Right lung (tissue), 10 donors: ENCODE measurements at places on chromosomes 2 and 18. TPM values are rescaled to one million over a fixed set of nuclear protein-coding genes. Genes with fewer than 3 reads are reported as not detected.

- DNase-seq, result no peak
These were observed 66.9 kb downstream of the CDH20 start for GRCh38 chr18:61400016-61400635.

- DNase-seq, result no peak
These were observed 48.6 kb upstream of the ID2 start for GRCh38 chr2:8633186-8633734.

DNA sequence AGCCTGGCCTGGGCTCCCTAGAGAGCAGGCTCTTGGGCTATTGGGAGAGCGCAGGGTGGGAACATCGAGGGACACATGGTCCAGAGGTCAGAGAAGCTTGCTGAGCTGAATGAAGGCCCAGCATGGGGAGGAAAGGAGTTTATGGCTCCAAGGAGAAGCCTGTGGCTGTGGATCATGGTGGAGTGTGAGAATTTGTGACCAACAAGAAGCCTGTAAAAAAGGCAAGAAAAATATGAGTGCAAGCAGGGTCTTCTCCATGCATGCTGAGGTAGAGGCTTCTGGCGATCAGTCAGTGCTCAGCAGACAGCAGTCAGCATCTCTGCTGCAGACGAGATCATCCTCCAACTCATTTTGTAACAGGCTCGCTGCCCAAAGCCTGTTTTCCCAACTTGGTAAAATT, 1.3 kb upstream of the SCYGR3 start:
- no peak for DNase-seq

GRCh38 chr18:8937160-8938094, 165.1 kb upstream of the NDUFV2 start:
- DNase-seq, result no peak

GRCh38 chr2:96163415-96163767, 18.2 kb upstream of the DUSP2 start:
- DNase-seq, result no peak

DNA sequence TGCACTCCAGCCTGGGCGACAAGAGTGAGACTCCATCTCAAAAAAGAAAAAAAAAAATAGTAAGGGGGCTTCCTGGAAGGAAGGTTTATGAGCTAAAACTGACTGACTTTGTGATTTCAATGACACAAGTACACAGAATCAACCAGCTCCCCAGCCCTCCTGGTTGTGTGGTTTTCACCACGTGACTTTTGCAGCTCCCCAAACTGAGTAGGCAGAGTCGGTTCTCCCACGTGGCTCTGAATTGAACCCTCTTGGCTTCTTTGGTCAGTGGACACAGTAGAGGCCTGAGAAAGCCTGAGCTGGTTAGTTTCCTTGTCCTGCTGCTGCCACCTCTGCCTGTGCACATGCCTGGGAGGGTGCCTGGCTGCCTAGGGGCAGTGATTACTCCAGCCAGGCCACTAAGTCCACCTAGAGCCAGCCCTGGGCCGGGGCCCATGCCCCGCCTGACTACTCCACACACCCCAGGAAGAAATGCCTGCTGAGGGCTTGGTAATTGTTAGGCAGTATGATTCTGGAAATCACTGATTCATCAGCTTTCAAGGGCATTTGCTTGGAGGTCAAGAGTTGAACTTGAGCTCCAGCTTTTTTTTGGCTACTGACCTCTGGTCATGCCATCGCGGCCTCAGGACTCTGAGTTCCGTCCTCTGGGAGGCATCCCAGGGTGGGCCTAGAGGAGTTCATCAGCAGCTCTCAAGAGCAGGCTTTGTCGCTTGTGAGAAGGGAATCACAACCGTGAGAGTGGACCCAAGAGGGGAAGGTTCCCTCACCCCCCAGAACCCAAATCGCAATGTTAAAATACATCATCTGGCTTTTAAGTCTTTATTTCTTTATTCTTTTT, 431.9 kb upstream of the HS6ST1 start:
- no peak for DNase-seq

UGT1A10 gene
- polyA plus RNA-seq, result not detected

DNA sequence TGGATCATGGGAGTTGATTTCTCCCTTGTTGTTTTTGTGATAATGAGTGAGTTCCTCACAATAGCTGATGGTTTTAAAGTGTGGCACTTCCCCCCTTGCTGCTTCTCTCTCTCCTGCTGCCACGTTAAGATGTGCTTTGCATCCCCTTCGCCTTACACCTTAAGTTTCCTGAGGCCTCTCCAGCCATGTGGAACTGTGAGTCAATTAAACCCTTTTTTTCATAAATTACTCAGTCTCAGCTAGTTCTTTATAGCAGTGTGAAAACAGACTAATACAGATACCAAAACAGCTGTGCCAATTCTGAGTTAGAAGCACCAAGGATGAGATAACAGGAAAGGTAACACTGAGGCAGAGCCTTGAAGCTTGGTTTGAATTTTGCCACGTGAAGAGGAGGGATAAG, 44.7 kb downstream of the ITSN2 start:
- DNase-seq, result no peak

APOB gene
- 0.09 TPM for polyA plus RNA-seq

- no peak for DNase-seq
These were observed 489.6 kb upstream of the SPRED2 start for GRCh38 chr2:65922030-65922429.

MROH2A gene
- 0.55 TPM for polyA plus RNA-seq

DNA sequence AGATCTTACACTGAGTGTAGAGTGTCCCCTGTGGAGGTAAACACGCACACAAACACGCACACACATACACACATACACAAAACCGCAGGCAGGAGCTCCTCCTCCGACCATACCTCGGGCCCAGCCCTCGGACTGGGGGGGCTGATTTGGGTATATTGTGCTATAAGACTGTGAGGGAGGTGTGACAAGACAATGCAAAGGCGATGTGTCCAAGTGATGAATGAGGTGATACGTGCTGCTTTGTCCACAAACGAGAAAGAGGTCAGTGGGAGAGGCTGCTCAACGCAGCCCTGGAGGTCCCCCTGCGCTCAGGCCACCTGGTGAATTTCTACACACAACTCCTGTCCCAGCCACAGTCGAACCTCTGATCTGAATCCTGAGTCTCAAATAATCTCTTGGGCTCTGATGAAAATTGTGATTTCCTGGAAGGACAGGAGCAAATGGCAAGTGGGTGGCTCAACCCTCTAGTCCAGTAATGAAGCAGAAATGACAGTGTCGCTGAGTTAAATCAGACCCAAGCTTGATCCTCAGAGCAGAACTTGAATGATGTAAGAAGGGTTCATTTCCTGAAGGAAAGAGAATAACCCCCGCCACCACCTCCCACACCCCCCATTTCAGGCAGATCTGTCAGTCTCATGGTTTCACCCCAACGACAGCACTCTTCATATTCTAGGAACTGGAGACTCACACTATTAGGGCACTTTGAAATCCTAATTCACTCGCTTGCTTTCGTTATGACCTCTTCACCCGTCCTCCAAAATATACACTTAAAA, 48.9 kb upstream of the ASXL2 start:
- DNase-seq, result no peak

LTBP1 gene
- polyA plus RNA-seq, result 37.7 TPM

SLC11A1 gene
- 0.73 TPM for polyA plus RNA-seq

CHCHD5 gene
- polyA plus RNA-seq, result 19.8 TPM

- no peak for DNase-seq
These were observed 70.3 kb upstream of the NOSTRIN start for GRCh38 chr2:168732100-168732499.

DNA sequence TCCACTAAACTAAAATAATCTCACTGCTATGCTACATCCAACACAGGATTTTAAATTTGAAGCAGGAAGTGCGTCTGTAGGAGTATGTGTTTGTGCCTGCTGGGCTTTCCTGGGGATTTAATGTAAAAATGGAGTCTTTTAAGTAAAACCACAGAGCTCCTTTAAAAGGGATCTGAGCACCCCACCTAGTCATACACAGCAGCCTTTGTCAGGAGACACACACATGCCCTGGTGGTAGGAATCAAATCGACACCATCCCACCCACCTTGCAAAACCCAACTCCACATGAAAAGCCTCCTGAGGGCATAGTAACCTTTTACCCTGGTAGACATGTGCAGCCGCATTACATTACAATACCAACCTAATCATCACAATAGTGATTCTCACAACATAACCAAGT, 29.1 kb downstream of the UXS1 start:
- no peak for DNase-seq

CYRIA gene
- 14.2 TPM for polyA plus RNA-seq

DNA sequence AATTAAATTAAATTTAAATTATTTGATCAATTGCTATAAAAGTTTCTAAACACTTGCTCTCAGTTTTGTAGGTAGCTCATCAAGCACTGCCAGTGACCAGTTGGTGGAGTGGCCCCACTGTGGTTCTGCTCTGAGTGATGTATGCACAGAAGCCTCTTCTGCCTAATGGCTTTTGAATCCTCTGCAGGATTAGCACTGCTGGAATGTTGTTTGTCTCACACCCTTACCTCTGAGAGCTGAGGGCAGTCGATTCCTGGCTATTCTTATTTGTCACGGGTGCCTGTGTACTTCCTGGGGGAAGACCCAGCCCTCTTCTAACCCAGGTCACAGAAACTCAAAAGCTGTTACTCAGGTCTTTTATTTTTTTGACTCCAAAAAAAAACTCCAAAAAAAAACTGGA, 9.5 kb downstream of the CAPN14 start:
- no peak for DNase-seq

GBX2 gene
- polyA plus RNA-seq, result not detected

DNA sequence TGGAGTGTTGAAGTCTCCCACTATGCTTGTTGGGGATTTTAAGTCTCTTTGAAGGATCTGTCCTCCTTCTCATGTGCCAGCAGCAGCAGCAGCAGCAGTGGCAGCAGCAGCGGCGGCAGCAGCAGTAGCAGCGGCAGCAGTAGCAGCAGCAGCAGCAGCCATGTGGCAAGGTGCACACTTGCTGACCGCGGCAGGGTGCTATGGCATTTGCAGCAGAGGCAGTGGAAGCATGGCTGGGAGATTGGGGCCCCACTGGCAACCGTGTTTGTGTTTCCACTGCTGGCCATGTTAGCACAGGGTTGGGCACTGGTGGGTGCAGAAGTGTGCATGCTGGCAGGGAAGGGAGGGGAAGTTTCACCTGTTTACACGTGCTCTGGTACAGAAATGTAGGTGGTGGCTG, 280.1 kb downstream of the NUP35 start:
- DNase-seq, result no peak

DNA sequence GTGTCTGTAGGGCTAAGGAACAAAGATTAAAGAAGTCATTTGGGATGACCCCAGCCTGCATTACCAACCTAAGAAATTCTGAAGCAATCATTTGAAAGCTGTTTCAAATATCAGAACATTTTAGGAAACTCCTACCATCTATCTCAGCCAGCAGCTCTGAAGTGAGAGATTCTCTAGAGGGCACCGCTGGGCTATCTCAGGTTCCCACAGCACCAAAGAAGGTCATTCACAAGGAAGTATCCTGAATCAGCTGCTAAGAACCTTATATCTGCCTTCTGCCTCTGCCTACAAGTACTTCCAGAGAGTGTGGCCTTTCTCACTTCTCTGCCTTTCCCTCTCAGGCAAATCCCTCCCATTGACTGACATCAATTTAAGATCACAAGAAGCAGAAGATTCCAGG, 13.4 kb upstream of the EVA1A start:
- no peak for DNase-seq

DNA sequence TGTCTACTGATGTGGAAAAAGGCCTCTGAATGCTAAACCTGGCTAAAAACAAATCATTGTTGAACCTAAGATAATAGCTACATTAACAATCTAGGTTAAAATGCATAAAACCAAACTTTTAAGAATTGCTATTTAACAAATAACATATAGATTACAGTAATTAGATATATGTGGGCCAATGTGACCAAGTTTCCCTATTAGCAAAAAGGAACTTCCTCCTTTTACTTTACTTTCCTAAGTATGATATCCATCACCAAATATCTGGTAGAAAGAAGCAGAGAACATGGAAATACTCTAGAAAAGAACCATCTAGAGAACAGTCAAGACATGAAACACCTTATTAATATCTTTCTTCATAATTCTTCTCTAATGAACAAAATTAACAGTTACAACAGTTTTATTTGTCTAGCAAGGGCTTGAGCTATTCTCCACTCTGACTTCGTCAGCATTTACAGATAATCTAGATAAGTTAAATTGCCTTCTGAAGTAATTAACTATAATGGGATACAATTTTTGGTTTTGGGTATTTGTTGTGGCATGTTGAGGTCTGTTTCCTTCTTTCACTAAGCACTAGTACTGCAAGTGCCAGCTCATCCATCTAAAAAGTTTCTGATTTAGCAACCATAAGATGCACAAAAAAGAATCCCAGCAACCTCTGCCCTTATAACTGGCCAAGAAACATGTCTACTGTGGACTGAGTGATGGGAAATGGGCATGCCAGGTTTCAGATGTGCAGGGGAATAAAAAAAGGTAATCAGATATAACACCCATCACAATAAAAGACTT, 53.3 kb downstream of the MEMO1 start:
- DNase-seq, result no peak

REG3G gene
- not detected for polyA plus RNA-seq

- no peak for DNase-seq
These were observed 31.6 kb upstream of the RNF138 start for GRCh38 chr18:32060026-32060425.

SYT4 gene
- 1.3 TPM for polyA plus RNA-seq
